ENCODE measurements at places on chromosomes 2 and 18. TPM values are rescaled to one million over a fixed set of nuclear protein-coding genes. Genes with fewer than 3 reads are reported as not detected.

- DNase-seq, result no peak
These were observed 15.3 kb downstream of the WNT10A start for GRCh38 chr2:218895759-218896500.

DNA sequence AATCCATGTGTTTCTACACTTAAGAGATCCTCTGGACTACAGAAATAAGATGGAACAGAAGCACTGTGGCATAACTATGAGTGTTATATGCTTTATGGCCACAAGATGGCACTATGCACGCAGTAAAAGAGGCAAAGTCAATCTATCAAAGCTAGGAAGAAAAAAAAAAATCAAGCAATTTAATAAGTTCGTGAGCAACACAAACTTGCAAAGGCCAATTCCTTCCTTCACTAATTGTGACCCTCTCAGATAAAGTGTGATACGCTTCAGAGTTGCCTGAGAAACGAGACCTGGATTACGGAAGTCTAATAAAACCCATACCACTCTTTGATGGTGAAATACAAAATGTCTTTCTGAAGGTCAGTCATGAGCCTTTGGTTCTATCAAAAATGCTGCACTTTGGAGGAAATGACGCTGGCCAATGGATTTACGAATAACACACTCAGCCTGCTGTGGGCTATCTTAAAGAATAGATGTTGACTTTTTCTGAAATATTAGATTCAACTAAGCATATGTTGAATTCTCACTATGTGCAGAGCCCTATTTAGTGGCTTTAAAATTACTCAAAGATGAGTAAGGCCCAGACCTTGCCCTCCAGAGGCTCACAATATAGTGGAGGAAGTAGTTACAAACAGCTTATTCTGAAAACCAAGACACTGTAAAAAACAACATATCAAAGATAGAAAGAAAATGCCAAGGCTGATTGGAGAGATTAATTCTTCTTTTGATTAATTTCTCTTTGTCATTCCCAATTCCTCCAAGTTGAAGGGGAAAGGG is 35.5 kb upstream of the TTR start:
- peak; percentile 41 for DNase-seq

DNA sequence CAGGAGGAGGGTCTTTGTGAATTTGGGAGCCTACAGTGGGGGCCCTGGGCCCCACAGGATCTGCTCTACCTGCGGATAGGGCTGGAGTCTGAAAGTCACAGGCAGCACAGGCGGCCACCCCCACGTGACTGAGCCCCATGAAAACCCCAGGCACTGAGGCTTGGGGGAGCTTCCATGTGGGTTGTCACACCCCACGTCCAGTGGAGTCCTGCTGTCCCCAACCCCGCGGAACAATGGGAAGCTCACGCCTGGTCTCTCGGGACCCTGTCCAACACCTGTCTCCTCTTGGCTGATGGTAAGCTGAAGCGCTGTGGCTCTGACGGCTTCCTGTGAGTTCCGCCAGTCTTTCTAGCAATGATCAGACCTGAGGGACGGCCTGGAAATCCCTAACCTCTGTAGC is 85.8 kb downstream of the PTGR3 start:
- no peak for DNase-seq

DNA sequence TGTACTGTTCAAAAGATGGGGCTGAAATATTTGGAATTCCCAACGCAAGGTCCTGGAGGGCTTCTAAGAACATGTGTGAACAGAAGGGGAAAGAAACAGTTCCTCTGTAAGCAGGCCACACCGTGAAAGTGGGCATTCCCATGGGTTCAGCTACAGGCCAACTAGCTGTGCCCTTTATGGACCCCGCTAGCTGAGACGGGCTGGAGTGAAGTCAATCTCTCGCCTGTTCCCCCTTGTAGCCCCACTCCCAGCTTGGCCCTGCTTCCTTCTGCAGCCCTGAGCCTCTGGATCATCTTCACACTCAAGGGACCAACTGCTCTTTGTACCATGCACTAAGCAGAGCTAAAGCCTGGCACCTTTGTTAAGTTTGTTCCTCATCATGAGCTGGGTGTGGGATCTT is 55.4 kb downstream of the POLR1A start:
- no peak for DNase-seq

- no peak for DNase-seq
These were observed 94.0 kb downstream of the MCFD2 start for GRCh38 chr2:46821600-46821999.

DNA sequence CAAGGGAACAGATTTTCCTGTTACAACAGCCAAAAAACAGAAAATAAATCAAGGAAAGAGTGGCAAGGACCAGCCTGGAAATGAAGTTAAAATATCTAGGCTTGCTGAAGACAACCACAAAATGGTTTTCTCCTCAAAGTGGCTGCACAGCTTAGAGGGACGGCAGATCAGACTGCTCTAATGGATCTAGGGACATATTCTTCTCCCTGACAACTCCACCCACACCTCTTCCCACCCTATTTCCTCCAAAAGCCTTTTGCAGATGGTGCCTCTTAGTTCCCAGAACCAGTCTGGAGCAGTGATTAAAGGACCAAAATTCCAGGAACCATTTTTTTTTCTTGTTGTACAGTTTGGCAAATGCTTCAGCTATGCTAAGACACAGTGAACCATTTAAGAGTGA is 220.2 kb upstream of the SIX2 start:
- no peak for DNase-seq

- no peak for DNase-seq
These were observed 10.7 kb downstream of the CXCR1 start for GRCh38 chr2:218155953-218156479.

DNA sequence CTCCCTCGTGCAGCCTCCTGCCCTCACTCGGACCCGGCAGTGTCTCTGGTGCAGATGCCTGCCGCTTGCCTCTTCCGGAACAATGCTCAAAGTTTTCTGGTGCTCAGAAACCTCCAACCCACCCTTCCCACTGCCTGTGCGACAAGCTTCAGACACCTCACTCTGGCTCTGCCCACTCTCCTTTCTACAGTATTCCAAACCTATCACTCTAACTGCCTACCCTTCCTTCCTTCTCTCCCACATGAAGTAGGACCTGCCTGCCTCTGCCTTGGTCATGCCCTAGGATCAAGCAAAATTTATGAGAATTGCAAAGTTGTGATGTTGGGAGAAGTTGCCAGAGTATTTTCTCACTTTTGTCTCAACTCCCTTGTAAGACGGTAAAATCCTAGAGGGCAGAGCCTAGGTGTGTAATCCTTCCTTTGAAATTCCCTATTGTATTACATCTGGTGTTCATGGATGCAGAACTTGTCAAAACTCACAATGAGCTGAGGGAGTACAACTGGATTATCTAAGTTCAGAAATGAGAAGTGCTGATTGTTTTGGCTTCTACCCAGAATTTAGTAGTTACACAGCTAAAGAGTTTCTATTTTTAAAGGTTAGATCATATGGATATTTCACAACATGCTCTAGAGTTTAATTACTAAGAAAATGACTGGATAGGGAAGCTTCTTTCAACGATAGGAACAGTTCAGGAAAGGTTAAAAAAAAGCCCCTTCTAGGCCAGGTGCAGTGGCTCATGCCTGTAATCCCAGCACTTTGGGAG is 7.2 kb downstream of the NPC1 start:
- DNase-seq, result no peak

- no peak for DNase-seq
These were observed 82.0 kb downstream of the ZNF407 start for GRCh38 chr18:74679679-74680076.

DNA sequence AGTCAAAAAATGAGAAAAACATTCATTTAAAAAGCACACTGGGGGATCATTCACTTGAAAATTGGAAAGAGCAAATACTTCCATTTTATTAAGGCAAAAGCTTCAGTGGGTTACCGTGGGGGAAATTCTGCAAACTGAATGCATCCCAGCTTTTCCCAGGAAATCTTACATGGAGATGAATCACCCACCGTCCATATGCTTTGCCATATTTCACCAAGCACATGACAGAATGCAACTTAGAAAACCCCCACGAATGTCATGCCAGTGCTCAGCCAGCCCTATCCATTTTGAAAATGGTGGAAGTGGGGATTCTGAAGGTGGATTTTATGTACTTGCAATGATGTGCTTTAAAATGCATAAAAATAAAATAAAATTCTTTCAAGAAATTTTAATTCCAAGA is 485.5 kb upstream of the ID2 start:
- no peak for DNase-seq

GRCh38 chr2:195343942-195344530 is 313.0 kb upstream of the SLC39A10 start:
- no peak for DNase-seq

DNA sequence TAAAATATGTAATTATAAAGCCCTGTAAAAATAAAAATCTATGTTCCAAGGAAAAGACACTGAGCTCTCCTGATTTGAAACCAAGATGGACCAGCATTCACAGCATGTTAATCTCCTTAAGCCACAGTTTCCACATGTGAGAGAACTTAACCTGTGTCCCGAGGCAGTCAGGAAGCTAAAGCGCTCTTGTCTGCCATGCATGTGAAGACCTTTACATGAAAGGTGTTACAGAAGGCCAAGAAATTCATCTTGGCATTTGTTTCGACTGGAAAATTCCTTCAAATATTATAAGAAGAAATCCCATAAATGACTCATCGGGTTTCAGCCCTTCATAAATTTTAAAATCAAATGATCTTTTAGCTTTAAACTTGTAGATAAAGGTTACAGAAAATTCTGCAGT is 328.6 kb downstream of the CDH2 start:
- no peak for DNase-seq

DNA sequence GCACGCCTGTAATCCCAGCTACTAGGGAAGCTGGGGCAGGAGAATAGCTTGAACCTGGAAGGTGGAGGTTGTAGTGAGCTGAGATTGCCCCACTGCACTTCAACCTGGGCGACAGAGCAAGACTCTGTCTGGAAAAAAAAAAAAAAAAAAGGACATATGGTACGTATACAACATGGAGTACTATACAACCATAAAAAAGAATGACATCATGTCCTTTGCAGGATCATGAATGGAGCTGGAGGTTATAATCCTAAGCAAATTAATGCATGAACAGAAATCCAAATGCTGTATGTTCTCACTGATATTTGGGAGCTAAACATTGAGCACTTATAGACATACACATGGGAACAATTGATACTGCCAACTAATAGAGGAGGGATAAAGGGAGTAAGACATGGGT is 99.3 kb upstream of the KCNJ3 start:
- no peak for DNase-seq

DNA sequence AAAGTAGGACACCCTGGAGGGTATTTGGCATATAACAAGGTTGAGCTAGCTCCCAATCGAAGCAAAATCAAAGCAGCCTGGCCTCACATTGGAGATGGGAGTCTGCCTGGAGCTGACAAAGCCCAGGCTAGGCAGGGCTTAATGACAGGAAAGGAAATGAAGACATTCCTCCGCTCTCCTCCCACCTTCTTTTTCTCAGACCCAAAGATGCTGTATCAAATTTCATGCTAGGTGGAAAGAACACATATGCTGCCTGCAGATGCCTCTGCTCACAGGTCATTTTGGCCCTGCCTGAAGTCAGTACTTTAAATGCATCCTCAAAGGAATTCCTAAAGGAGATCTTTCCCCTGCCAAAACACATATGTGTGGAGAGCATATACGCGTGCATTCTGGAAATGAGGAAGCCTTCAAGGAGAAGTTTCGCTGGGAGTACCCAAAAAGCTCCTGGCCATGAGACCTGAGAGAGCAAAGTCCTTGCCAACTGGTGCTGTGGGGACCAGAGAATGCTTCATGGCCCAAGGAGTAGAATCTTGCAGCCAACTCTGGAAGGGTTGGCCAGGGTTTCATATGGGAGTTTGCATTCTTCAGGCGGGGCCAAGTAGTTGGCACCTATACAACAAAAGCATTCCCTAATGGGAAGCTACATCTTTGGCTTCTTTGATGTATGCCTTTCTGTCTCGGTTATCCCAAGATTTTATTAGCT is 88.0 kb downstream of the AQP4 start:
- no peak for DNase-seq

DNA sequence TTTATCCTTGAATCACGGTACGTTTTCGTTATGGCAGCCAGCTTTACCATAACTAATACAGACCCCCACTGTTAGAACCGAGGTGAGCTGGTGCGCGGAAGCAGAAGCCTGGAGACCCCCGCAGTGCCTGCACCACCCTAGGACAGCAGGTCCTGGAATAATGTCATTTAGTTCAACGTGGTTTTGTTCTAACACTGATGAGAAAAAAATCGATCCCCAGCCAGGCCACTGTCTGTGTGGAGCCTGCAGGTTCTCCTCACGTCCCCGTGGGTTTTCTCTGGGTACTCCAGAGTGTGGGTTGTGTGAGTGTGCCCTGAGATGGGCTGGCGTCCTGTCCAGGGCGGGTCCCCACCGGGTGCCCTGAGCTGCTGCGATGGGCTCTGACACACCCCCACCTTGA is 69.9 kb upstream of the ST3GAL5 start:
- DNase-seq, result no peak

GRCh38 chr2:198945496-198945895 is 512.2 kb downstream of the SATB2 start:
- DNase-seq, result no peak

- no peak for DNase-seq
These were observed 78.2 kb upstream of the GCFC2 start for GRCh38 chr2:75788902-75789301.

DNA sequence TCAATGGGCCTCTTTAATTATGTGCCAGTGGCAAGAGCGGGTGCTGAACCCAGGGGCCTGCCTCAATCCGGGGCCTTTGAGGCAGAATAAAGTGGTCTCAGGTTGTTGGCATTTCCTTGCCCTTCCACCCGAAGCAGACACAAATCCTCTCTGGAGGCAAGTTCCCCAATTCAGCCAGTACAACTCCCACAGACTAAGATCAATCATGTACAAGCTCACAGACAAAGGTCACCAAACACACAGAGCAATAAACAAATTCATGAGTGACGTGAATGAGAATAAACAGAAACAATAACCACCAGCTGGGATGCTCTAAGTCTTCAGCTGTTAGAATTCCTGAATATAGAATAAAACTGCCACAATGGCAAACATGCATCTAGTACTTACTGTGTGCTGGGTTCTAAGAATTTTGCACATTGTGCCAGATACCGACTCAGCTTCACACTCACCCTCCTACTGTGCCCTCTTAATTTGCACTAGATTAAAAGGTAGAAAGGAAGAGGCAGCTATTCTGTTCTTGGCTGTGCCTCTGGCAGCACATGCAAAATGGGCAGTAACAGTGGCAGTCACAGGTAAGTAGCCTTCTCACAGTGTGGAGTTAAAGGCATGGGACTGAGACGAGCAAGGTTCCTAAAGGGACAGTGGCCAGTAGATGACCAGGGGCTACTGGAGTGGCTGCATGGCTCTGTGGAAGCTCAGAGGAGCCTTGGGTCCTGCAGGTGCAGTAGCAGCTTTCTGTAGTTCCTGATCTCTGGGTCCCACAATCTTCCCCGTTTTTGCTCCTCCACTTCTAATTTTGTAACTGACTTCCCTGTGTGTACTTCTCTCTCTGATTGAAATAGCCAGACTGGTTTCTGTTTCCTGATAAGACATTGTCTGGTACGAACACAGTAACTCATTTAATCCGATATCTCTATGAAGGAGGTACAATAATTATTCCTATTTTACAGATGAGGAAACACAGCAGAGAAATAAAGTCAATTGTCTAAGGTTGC is 34.6 kb upstream of the IL1B start:
- no peak for DNase-seq

The MYOM1 gene
- 0.12 TPM for total RNA-seq

The TMEM131 gene
- 10.2 TPM for total RNA-seq

The CYP27A1 gene
- total RNA-seq, result 28.6 TPM

The SP5 gene
- total RNA-seq, result 0.14 TPM

The MOGAT1 gene
- total RNA-seq, result not detected

The RNMT gene
- total RNA-seq, result 21.3 TPM
